ENCODE measurements at places on chromosomes 6 and 20.

DNA sequence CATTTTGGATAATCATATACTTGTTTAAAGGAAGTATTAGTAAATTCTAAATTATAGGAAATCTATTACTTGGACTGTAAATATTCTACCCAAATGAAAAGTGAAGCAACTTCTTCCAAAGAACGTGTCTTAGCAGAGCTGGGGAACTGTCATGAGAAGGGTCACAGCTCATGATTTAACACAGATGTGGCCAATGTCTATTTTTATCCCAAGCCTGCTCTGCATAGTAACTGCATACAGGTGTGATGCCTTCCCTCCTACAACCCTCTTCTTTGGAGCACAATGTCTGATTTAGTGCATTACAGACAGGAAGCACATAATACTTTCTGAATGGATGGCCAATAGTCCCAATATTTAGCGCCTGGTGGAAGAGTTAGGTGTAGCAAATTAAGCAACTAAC lies 138.7 kb upstream of the THEMIS start:
- no peak for DNase-seq

- DNase-seq, result no peak
These were observed 68.5 kb upstream of the ZNF184 start for GRCh38 chr6:27541212-27541932.

GRCh38 chr6:126618639-126619343 lies 278.9 kb downstream of the CENPW start:
- DNase-seq, result no peak

DNA sequence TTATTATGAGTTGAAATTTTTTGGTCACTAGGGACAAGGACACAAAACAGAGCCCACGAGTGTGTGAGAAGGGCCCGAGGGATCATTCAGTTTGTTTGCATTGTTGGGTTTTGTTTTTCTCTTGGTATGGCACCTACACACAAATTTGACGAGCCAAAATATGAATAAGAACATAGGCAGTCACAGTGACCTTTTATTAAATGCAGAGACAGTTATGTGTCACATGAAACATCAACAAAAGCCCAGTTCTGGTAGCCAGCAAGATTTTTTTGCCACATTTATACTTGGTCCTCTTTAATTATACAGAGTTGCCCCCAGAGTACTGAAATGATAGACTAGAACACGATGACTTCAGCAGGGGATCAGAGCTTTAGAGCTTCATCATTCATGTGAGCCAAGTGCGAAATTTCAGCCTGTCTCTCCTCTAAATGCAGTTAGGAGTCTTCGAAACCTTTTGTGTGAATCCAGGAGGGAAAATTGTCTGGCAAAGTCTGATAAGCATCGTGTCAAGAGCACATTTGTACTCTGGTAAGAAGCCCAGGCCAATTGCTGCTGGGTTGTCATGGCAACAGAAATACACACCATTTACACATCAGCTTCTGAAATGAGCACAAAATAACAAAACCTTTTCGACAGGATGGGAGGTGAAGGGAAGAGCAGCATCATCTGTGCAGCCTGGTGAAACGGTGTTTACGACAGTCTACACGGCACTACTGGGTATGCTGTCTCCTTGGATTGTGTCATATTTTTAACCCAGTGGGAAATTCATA lies 79.2 kb upstream of the RIPOR2 start:
- no peak for DNase-seq

DNA sequence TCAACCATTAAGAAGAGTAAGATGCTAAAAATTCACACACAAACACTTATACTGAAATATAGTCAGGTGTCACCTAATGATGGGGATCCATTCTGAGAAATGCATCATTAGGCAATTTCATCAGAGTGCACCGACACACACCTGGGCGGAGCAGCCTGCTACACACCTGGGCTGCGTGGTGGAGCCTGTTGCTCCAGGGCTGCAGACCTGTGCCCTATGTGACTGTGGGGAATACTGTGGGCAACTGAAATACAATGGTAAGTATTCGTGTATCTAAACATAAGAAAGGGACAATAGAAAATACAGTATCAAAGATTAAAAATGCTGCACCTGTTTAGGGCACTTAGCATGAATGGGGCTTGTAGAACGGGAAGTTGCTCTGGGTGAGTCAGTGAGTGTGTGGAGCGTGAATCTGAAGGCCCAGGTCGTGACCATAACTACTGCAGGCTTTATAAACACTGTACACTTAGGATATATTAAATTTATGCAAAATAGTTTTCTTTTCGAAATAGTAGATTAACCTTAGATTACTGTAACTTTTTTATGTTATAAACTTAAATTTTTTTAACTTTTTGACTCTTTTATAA lies 124.4 kb upstream of the AFDN start:
- DNase-seq, result no peak

GRCh38 chr6:166849749-166850183 lies 106.6 kb downstream of the RNASET2 start:
- DNase-seq, result no peak

DNA sequence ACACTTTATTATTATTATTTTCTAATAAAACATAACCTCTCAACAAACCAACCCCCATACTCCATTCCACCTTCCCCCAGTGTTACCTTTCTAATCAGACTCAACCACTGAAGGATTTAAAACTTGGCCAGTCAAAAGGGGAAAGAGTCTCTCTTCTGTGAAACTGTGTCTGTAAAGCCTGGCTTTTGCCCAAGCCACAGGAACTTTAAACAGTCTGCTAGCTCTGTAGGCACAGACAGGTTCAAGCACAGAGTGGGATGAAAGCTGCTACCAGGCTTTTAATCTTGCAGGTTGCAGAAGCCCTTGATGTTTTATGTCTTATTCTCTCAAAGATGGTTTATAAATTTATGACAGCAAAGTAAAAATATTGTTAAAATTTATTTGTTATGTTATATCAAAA lies 585.7 kb downstream of the TENT5A start:
- DNase-seq, result no peak

GRCh38 chr6:108580646-108581045 lies 19.9 kb downstream of the FOXO3 start:
- DNase-seq, result no peak

DNA sequence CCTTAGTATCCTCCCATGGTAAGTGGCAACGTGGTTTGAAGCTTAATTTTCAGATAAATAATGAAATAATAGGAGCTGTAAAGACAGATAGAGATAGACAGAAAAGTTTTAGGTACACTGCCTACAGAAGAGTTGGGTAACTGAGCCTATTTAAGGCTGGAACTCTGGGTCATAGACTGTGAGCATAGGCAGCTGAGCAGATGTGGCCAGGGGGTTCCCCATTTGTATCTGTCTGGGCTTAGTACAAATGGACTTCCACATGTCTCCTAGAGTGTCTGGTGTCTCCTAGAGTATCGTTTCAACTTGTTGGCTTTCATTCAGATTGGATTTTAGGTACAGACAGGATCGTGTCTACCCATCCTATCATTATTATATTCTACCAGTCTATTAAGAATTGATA lies 649.8 kb downstream of the DHX35 start:
- DNase-seq, result no peak

DNA sequence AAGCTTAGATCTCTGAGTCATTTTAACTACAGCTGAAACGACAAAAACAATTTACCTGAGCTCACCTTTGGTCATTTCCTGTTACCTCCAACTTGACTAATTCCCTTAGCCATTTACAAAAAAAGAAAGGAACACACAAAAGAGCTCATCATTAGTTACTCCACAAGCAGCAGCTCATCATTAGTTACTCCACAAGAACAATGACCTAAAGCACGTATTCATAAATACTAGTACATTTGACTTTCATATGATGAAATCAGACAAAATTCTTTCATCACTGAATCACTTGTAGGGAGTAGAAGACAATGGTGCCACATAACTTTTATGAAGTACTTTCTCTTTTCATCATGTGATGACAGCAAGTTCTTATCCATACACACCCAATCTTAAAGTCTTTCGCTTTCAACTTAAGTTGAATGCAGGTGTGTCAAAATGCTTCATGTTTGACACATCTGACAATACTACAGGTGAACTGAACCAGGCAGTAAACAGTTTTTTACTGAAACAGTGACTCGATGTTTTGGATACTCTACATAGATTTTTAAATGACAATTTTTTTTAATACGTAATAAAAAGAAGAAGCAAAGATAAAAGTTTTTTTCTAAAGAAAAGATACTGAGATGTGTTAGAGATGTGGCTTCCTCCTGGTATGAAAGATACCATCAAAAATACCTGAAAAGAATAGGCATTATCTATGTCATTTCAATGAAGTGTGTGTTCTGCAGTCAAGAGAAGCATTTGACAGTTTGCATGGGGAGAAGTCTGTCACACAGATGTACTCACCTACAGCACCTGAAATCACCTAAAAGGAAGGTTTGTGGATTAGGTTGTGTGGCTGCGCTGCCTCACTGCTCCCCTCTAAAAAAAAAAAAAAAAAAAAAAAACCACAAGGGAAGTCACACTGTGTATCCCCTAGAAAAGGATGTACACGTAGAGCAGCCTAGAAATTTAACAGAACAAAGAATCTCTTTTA lies 109.1 kb downstream of the PRDM1 start:
- no peak for DNase-seq

DNA sequence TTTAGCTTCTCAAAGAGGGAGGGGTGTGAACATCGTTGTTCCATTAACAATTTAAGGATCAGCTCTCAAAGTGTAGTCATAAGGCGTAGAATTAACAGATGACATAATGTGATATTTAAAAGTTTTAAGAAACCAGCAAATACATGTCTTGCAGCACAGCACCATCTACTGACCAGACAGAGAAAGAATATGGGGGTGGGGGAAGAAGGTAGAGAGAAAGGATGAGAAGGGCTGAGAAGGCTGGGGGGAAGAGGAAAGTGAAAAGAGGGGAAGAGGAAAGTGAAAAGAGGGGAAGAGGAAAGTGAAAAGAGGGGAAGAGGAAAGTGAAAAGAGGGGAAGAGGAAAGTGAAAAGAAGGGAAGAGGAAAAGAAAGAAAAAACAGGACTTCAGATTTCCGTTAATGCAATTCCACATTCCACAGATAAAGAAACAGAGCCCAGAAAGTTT lies 80.9 kb downstream of the HAO1 start:
- DNase-seq, result no peak

GRCh38 chr20:63284544-63284949 lies 8.4 kb upstream of the COL20A1 start:
- no peak for DNase-seq

DNA sequence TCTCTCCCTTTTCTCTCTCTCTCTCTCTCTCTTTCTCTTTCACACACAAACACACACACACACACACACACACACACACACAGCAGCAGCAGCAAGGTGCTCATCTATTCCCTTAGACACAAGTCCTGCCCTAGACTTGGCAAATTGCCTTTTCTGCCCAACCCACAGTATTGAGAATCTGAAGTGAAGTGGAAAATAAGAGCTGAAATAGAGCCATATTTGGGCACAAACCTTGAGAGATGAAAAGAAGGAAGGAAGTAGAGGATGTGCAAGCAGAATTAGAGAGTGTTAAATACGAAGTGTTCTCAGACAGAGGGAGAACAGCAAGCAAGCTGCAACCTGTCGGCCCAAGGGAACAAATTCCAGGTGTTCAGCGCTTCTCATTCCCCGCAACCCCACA lies 557.5 kb upstream of the NOX3 start:
- no peak for DNase-seq

GRCh38 chr6:34657037-34657306 lies 39.6 kb downstream of the ILRUN start:
- no peak for DNase-seq

GRCh38 chr6:2765896-2766766 lies 938 bp downstream of the WRNIP1 start:
- peak; percentile 44 for DNase-seq

- no peak for DNase-seq
These were observed 230.7 kb upstream of the BTBD3 start for GRCh38 chr20:11686820-11687543.

- DNase-seq, result no peak
These were observed 37.1 kb downstream of the BEND6 start for GRCh38 chr6:56992036-56992435.

DNA sequence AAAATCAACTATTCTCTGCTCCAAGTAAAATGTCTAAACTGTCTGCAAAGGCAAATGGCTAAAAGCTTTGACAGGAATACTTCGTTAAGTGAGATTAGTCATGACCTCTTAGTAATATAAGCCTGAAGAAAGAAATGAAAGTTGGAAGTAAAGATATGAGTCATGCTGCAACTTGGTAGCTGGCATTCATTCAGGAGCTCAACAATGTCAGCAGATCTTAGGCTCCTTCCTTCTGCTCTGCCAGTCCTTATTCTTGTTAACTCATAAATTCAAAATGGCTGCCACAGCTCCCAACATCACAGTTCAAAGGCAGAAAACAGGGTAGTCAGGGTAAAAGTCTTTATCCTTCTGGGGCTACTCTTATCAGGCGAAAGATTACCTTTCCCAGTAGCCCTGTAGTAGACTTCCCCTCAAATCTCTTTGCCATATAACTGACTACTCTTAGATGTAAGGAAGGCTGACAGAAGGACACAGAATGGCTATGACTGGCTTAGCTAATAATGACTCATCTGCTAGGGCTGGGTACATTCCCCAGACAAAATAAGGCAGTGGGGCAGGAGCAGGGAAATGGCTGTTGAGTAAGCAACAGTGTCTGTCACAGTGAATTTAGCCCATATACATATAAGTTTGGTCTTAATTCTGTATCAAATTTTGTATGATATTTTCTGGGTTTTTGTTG lies 24.4 kb upstream of the C6orf62 start:
- DNase-seq, result peak; percentile 17

DNA sequence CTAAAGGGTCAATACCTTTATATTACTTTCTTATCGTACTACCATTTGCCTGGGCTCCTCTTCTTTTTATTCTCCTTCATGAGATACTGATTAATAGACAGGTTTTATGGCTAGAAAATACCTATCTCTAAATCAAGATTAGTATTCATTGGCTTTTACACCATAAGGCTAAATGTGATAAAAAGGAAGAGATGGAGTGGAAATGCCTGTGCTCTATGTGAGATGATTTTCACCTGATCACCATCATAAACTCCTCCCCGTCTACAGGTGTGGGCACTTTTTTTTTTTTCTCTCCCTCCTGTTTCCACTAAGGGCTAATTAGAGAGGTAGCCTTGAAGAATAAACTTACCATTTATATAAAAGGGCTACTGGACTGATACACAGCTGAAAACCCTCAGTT lies at the start of gene GLYATL3:
TSS of gene GLYATL3 (plus strand) at position 301 of the 400 bp plus-strand sequence. CDS start 12,068 bp downstream, outside the sequence.
- DNase-seq, result no peak

- DNase-seq, result no peak
These were observed 839.9 kb downstream of the MAFB start for GRCh38 chr20:39849171-39849570.

GRCh38 chr6:45314146-45314545 lies 14.0 kb upstream of the RUNX2 start:
- DNase-seq, result no peak
